ENCODE measurements at places on chromosomes 6 and 20.
A peak's percentile ranks its signal among the peaks of the same experiment; 100 is the strongest.

DNA sequence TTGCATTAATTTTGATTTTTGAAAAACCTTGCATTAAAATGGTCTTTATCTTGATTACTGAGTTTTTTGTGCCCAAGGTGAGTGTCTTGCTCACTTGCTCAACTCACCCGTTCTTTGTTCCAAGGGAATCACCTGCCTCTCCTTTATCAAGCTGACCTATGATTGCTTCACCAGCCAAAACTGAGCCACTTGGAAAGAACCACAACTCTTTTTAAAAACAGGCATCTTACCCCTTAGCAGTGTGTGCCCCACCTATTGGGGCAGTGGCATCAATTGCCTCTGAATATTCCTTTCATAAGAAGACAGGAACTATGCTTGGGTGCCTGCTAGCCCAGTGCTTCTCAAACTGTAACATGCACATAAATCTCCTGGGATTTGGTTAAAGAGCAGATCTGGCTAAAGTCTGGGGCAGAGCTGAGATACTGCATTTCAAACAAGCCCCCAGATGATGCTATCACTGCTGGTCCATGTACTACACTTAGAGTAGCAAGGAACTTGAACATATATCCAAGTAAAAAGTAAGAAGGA lies 3.3 kb upstream of the STK38 start:
- DNase-seq, result no peak

DNA sequence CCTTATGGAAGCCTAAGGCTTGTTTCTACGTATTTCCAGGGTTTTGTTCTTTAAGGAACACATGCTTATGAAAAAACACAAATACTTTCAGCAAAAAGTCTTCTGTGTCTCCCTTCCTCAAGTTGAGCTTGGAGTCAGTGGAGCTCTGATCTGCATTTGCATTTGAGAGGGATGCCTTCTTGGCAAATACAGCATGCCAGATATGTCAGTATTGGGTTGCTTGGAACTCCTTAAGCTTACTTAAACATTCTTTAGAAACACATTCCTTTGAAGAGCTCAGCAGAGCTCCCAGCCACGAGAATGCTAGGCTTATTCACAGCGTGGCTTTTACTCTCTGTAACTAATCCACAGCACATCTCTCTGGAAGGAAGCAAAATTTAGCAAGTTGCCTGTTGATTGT lies 68.3 kb downstream of the ANKRD6 start:
- DNase-seq, result no peak

DNA sequence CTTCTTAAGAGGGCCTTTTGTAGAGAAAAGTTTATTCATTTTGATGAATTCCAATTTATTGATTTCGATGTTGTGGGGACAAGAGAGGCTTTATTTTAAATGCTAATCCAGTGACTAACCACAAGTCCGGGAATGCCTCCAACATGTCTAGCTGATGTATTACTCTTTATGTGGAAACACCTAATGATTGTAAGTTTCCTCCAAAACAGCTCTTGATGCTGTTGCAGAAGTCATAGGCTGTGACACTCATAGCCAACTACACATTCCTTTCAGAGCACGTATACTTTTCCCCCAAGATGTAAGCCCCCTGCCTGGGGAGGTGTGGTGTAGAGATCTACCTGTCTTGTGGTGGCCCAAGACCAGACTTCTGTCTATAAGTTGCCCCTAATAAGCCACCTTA lies 61.3 kb upstream of the RNF24 start:
- peak; percentile 60 for DNase-seq

DNA sequence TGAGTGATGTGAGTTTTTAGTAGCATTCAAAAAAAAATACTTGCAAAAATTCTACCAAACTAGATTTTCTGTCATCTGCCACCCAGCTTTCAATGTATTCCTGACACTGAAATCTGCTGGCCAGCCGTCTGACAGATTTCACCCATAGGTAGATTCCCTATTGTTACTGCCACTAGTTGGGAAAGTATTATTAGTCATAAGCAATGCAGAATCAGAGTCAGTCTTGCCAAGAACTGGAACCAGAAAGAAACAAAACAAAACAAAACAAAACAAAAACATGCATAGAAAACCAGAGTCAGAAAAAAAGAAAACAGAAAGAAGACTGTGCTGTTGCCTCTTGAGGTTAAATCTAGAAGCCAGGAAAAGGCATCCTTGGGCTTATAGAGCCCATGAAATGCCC lies 293.1 kb upstream of the KCNQ5 start:
- no peak for DNase-seq

DNA sequence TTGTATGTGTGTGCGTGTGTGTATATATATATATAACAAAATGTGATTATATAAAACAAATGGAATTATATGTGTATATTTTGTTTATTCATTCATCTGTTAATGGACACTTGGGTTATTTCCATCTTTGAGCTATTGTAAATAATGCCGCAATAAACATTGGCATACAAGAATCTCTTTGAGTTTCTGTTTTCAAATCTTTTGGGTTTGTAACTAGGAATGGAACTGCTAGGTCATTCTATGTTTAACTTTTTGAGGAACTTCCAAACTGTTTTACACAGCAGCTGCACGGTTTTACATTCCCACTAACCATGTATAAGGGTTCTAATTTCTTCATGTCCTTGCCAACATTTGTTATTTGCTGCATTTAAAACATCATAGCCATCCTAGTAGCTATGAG lies 39.9 kb upstream of the TGM2 start:
- no peak for DNase-seq

GRCh38 chr6:150313781-150314180 lies 55.0 kb upstream of the IYD start:
- no peak for DNase-seq

- DNase-seq, result no peak
Observed at GRCh38 chr6:4191271-4191721, 55.9 kb upstream of the ECI2 start.

DNA sequence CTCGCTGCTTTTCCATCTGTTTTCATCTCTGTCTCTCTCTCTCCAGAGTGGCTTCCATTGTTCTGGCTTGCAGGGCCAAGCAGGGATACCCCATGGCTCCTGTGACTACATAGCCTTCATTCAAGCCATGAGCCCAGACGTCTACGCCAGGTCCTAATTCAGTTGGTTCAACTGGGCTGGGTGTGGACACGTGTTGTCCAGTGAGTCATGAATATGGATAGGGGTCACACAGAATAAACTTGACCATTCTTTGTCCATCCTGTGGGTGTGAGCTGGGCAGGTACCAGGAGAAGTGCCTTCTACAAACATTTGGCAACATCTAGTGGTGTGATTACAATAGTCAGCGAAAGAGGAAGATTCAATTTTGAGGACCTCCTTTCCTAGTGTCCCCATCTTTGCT lies 96.9 kb upstream of the ARMC2 start:
- DNase-seq, result no peak

GRCh38 chr20:5508044-5508443 lies 191.3 kb upstream of the PROKR2 start:
- no peak for DNase-seq

DNA sequence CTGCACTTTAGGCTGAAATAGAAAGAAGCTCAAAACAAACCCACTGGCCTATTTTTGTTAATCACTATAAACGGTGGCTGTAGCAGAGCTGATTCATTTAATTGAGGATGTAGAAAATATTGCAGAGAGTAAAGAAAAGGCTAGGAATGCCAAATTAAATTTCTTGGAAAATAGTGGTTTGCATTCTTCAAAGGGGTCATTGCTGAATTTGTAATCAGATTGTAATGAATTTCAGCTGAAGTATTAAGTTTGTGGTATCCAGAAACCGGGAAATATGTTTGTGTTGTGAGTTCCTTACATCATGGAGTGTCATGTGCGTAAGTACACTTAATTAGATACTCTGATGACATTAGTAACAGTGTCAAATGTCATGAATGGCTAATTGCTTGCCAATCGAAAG lies 203.0 kb downstream of the SAMD5 start:
- no peak for DNase-seq

DNA sequence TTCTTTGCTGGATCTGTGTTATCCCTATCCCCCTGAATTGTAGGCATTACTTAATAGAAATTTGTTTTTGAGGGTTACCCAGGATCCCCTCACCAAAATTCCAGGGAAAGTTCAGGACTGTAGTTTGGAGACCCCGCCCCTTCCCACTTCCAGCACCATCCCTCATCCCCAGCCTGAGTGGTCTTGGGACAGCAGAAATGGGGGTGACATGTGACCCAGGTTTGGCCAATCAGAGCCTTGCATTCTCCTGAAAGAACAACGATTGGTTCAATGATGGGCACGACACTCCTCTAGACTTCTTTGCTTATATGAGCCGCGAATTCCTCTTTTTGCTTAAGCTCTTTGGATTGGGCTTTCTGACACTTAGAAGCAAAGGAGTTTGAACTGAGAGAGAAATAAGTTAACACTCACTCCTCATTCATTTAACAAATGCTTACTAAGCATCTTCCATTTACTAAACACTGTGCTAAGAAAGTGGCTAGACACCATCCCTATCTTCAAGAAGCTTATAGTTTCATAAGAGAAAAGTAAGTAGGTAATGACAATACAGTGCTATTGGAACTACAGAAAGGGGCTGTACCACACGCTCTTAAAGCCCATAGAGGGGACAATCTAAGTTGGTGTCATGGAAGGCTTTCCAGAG lies 24.9 kb upstream of the PAQR8 start:
- DNase-seq, result no peak

- no peak for DNase-seq
Observed at GRCh38 chr20:19017104-19017690, 195.2 kb upstream of the SLC24A3 start.

- DNase-seq, result no peak
Observed at GRCh38 chr20:40655451-40655850, 33.6 kb downstream of the MAFB start.

DNA sequence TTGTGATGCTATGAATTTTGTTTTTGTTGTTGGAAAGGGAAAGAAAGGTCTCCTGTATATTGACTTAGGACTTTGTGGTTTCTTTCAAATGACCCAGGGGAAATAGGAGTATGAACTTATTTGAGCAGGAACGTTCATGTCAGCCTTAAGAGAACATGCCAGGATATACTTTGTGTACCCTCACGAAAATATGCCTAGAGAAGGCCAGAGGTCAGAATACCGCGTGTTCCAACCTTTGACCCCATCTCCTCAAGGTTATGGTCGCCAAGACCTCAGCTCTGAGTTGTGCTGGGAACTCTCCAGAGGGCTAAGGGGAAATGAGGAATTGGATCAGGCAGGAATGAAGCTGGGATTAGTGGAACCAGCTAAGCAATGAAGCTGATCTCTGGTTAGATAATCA lies 11.5 kb downstream of the TTLL9 start:
- no peak for DNase-seq

GRCh38 chr20:57657535-57658446 lies 37.6 kb upstream of the ZBP1 start:
- DNase-seq, result no peak

GRCh38 chr6:5764401-5764955 lies 242.2 kb downstream of the NRN1 start:
- DNase-seq, result peak; percentile 62

- DNase-seq, result no peak
Observed at GRCh38 chr20:60073504-60073903, 115.3 kb downstream of the CDH26 start.

DNA sequence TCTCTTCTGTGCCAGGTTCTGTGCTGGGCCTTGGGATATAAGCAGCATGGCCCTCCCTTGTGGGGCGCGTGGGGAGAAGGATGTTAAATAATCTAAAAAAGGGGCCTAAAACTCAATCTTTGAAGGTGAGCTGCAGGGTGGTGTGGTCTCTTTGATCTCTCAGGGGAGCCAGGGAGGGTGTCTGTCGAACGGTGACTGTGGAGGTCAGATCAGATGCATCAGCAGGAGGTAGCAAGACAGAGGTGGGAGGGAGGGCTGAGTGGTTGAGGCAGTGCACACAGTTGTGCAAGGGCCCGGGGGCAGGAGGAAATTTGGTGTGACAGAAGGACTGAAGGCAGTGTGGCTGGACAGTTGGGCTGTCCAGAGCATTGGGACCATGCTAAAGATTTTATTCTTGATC lies 287.3 kb downstream of the BMP7 start:
- DNase-seq, result no peak

- no peak for DNase-seq
Observed at GRCh38 chr6:168206661-168207274, 112.8 kb downstream of the DACT2 start.

- DNase-seq, result no peak
Observed at GRCh38 chr20:56861590-56861989, 232.5 kb downstream of the TFAP2C start.

DNA sequence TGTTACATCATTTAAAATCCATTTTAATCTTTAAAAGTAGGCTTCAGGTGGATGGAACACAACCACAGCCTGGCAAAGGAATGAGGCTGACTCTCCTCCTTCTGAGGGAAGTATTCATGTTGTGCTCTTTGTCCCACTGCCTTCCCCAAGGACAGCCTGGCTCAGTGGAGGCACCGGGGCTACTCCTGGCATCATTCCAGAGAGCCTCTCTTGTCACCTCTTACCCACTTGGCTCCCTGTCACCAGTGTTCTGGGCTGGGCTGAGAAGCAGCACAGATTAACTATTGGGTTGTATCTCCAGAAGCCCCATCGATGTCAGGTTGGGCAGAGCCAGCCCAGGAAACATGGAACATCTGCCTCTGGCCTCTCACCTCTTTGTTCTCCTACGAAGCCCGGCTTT lies 10.7 kb upstream of the TP53INP2 start:
- no peak for DNase-seq

DNA sequence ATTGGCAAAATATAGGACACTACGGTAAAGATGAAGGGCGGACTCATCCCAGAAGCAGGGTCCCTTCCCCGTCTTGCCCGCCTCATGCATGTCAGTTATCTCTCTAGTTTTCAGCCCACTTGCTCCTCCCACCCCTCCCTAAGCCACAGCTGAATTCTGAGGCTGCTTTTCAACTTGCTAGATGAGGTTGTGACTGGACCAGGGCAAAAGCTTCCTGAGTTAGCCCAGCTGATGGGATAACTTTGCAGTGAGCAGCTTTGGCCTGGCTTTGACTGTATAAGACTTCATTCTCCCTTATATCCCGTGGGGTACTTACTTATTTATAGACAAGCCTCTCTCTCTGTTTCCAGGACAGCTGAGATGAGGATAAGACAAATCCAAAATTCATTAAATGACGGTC lies 23.2 kb downstream of the GHRH start:
- DNase-seq, result no peak

- DNase-seq, result no peak
Observed at GRCh38 chr20:2952766-2953165, 79.5 kb downstream of the PTPRA start.

- DNase-seq, result no peak
Observed at GRCh38 chr6:25537349-25538018, 114.5 kb upstream of the SCGN start.

DNA sequence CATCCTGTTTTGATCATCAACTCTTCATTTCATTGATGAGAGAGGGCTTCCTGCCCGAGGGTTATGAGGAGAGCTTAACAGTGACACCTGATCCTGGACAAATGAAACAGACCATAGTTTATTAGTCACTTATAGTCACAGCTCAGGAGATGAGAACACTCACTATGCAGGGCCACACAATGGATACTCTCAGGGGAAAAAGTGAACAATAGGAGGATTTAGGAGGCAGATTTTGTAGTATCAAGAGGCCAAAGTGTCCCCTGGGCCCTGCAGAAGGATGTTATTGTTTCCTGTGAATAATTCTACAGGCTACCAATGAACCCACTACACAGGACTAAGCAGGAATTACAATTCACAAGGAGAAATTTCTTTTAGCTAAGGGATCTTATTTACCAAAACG lies 772.8 kb upstream of the MAN1A1 start:
- no peak for DNase-seq

- no peak for DNase-seq
Observed at GRCh38 chr6:20599302-20600051, 65.2 kb downstream of the CDKAL1 start.
